ENCODE measurements at places on chromosomes 4 and X.

DNA sequence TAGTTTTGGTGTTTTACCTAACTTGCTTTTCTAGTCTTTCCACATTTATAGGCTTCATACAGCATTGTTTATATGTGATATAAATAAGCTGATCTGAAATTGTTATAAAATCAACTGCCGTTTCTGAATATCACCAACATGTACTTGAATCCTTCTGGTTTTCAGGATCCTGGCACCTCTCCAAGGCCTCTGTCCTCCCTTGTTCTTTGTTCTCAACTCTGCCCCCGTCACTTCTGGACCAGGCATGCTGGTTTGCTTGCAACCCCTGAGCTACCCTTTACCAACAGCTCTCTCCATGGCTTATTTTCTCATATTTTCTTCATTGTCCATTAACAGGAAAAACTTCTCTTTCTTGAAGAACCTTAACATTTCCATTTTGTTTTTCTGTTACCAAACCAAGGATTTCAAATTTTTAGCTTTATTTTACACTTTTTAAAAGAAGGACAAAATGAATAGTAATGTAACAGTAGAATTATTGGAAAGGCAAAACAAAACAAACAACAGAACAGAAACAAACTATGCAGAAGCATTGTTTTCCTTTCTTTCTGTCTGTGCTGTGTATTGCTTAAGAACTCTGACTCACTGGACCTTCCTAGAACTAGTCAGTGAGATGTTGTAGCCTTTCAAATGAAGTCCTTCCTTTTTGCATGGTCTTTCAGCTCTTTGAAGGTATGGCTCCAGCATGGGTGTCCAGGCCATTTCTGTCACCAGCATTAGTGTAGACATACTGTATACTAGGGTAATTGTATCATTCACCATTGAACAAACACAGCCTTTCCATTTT is 44.8 kb downstream of the BANK1 start:
- no peak for DNase-seq

DNA sequence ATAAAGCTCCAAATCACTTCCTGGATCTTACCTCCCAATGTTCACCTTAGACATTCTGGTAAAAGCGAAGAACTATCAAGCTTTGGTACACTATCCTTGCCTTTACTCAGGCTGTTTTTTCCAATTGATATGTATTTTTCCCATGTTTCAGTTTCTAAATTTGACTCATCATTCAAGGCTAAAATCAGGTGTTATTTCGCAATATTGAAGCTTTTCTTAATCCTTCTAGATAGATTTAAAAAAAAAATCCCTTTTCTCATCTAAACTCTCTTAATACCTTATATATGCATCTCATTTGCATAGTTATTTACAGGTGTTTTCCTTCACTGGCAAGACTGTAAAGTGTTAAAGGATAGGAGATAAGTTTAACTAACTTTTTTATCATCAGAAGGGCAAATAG is 608.1 kb upstream of the FAM241A start:
- DNase-seq, result no peak

DNA sequence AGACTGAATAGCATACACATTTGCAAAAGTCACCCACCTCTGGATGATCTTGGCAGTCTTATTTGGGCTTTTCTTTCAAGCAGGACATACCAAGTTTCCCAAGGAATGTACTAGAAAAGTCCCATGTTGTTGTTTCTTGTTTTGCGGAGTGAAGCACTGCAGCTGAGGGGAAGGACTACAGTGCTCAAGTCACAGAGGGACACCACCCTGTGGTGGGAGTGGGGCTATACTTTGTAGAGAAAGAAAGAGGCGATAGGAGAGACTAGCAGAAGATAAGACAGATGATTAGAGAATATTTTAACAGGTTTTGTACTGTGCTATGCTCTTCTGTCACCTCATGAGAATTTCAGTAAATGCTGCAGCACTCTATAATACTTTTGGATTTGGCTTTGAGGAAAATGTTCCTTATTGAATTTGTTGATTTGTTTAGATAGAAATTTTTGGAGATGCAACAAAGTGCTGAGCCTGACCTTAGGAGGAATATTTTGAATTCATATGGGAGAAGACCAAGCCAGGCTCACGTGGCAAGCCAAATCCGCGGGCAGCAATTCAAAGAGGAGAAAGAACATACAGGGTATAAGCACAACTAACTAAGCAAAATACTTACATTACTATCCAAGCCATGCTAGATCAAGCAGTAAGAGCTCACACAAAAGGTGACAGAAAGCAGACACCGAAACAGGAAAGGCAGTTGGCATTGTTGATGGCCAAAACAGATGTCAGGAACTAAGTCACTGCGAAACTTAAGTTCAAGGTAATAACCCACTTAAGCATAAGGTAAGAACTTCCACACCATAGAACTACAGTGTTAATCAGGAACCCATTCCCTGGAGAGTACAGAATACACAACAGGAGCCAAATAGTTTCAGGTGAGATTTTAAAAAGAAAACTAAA is 280.3 kb upstream of the INTU start:
- no peak for DNase-seq

GRCh38 chrX:14094191-14094590 is 64.5 kb upstream of the GEMIN8 start:
- DNase-seq, result no peak

DNA sequence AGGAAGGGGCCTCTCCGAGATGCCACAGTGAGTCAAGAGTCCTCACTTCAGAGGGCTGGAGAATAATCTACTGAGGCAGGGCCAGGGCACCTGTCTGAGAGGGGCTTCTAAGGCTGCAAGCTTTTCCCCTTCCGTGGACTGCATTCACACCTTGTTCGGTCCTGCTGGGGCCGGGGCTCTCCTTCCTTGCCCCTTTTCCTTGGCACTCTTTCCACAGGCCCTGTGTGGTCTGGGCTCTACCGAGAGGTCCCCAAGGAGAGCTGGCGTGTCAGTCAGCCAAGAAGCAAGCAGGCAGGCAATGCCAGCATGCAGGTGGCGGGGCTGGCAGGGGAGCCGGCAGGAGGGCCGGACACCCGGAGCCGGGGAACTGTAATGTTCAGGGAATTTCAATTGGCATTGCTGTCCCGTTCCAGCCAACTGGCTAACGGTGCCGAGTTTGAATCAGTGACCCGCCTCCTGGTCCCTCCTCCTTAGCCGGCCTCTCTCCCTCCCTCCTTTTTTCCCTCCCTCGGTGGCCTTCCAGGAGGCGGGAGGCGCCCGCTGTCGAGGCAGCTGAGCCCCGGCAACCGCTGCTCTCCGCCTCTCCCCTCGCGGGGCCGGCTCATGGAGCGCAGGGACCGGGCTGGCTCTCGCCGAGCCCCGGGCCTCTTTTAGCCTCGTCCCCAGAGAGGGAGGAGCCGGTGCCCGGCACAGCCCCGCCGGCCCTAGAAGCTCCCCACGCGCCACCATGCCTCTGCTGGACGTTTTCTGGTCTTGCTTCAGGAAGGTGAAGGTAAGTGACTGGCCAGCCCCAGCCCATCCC is at the start of gene STARD8:
Gene STARD8 (plus strand): TSS at position 511 of the 802 bp plus-strand sequence. CDS start 217 bp downstream, at position 728.
- DNase-seq, result no peak

DNA sequence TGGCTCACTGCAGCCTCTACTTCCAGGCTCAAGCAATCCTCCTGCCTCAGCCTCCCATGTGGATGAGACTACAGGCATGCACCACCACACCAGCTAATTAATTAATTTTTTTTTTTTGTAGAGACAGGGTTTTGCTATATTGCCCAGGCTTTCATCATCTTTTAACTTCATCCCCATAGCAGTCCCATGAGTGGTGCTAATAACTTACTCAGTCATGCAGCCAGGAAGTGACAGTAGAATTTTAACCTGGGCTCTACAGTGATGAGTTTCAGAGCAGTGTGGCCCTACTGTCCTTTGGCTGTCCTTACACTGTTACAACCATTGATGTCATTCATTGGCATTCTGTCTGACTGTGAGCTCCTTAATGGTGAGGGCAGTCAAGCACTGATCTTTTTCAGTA is 3.9 kb upstream of the OCIAD2 start:
- DNase-seq, result no peak

- no peak for DNase-seq
Measured at GRCh38 chr4:187608001-187608421, 387.6 kb upstream of the ZFP42 start.

DNA sequence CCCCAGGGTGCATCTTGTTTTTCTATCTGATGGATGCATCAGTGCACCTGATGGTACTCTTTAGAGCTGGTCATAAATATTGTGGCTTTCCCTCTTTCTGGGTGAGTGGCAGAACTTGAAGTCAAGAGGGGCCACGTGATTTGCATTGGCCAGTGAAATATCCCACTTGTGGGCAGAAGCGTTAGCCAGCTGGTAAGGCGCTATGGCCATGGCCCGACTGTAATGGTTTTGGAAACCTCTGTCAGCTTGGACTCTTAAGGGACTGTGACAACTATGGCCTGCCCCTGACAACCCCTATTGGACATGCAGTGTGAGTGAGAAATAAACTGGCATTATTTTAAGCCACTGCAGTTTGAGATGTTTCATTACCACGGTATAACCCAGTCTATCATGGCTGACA is 72.8 kb downstream of the SEL1L3 start:
- DNase-seq, result no peak

DNA sequence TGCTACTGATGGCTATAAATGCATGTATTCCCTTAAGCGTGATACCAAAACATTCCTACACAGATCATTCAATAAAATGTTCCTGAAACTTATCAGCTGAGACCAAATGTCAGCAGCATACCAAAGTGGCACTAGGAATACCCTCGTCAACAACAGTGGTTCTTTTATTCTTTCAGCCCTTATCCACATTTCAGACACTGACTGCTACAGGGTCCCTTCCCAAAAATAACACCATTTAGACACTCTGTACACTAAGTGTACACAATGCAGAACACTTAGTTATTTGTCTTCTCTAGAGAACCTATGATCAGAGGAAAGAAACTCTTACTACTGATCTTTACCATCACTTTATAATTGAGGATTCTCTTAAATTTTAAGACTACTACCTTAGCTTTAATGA is 94.1 kb downstream of the ATRX start:
- no peak for DNase-seq

GRCh38 chr4:163495900-163496299 is 1.4 kb downstream of the TMA16 start:
- DNase-seq, result peak; percentile 1

DNA sequence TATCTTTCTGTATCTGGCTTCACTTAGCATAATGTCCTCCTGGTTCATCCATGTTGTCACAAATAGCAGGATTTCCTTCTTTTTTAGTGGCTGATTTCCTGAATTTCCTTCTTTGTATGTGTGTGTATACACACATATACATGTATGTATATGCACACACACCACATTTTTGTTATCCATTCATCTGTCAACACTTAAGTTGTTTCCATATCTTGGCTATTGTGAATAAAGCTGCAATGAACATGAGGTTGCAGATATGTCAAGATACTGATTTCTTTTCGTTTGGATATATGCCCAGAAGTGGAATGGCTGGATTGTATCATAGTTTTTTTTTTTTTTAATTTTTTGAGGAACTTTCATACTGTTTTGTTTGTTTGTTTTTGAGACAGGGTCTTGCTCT is 76.2 kb downstream of the WNK3 start:
- DNase-seq, result no peak

DNA sequence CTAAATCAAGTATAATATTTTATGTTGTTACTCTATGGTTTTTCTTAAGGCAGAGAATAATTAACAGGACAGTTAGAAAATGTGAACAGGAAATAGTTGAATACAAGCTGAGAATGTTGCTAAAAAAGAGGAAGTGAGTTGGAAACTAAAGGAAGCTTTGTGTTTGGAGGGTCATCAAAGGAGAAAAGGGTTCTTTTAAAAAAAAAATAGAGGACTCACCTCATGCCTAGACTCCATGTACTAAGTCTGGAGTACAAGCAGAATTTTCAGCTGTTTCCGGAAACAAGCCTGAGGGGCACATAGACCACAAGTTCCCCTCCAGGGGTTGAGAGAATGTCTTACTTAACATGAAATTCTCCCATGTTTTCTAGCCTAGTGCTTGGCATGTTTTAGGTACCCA is 20.1 kb upstream of the MAP7D3 start:
- no peak for DNase-seq

DNA sequence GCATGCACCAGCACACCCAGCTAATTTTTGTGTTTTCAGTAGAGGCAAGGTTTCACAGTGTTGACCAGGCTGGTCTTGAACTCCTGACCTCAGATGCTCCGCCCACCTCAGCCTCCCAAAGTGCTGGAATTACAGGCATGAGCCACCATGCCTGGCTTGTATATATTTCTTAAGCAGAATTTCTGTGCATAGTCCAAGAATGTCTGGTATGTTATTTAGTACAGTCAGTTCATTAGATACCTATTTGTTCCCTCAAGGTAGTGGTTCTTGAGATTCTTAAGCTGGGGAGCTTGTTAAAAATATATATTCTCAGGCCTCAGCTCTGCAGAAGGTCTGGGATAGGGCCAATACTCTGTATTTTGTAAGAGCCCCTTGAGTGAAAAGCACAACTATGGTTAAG is 4.6 kb upstream of the SERTM2 start:
- DNase-seq, result no peak

DNA sequence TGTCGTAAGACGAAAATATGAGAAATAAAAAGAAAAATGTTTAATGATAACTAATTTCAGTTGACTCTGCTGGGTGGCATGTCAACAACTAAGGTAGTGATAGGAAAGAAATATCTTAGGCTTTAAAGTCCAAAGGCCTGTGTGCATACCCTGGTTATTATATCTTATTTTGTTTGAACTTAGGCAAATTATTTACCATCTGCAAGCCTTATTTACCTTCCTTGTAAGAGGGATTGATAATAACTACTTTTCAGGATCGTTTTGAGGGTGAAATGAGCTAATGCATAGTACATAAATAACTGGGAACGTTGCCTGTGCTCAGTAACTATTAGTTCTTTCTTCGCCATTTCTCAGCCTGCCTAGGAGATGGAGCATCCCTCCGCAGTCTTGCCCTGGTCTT is 41.6 kb upstream of the TAB3 start:
- DNase-seq, result no peak

DNA sequence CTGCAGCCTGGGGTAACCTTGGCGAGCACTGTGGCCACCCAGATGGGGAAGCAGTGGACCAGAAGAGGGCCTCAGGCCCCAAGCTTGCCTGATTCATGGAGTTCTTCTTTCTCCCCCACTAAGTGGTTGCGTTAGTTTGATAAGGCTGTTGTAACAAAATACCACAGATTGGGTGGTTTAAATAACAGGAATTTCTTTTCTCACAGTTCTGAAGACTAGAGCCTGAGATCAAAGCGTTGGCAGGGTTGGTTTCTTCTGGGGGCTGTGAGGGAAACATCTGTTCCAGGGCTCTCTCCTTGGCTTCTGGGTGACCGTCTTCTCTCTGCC is 105.7 kb upstream of the GATB start:
- no peak for DNase-seq

- DNase-seq, result no peak
Measured at GRCh38 chr4:186285147-186285546, 19.2 kb downstream of the F11 start.

Measured in NCI-H2081 treated with DMSO at 0.1 percent for 48 hours (cell line).